ENCODE measurements at places on chromosomes 12 and 14.
A peak's percentile ranks its signal among the peaks of the same experiment; 100 is the strongest.

DNA sequence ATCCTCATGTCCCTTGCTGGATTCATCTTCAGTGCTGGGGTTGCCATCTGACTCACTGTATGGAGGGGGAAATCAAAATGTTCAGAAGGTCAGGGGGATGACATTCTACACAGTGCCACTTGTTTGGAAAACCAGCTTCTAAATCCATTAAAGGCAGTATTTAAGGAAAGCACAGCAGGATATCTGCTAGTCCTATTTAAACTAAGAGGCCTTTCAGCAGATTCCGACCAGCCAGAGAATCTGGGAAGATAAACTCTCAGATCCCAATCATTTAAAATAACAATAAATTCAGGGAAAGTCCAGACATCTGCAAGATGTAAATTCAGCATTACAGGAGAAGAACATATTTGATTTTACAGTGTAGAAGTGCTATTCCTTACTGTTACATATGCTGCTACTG, 3.8 kb downstream of the SIX4 start:
- DNase-seq = peak; percentile 26

GRCh38 chr12:55982319-55982936, 8.6 kb downstream of the RAB5B start:
- no peak for DNase-seq

- no peak for DNase-seq
These were observed 1.7 kb upstream of the LHX5 start for GRCh38 chr12:113473400-113473799.

- DNase-seq = no peak
These were observed 25.2 kb upstream of the PPP1R13B start for GRCh38 chr14:103872481-103873113.

GRCh38 chr12:42094277-42094676, 50.4 kb downstream of the GXYLT1 start:
- DNase-seq = peak; percentile 77

DNA sequence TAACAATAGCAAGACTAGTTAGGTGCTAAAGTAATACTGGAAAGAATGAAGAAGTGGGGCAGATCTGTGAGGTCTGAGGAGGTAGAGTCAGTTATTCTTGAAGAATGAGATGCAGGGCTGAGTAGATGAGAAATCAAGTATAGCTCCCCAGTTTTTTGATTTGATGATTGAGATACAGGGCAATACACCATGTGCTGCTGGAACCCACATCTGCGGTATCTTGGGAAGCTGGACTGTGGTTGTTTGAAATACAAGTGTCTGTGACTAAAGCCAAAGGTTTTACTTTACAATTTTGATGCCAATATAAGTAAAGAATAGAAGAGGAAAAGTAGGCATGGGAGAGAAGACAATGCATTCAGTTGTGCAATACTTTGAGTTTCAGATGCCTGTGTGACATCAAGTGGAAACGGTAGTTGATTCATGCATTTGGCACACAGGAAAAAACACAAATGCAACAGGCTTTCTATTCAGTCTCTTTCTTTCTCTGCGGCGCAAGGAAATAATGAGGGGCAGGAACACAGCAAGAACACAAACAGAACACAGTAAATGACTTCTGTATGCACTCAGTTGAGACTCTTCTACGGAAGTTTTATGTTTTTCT, 190.2 kb upstream of the SLC38A2 start:
- DNase-seq = peak; percentile 86

DNA sequence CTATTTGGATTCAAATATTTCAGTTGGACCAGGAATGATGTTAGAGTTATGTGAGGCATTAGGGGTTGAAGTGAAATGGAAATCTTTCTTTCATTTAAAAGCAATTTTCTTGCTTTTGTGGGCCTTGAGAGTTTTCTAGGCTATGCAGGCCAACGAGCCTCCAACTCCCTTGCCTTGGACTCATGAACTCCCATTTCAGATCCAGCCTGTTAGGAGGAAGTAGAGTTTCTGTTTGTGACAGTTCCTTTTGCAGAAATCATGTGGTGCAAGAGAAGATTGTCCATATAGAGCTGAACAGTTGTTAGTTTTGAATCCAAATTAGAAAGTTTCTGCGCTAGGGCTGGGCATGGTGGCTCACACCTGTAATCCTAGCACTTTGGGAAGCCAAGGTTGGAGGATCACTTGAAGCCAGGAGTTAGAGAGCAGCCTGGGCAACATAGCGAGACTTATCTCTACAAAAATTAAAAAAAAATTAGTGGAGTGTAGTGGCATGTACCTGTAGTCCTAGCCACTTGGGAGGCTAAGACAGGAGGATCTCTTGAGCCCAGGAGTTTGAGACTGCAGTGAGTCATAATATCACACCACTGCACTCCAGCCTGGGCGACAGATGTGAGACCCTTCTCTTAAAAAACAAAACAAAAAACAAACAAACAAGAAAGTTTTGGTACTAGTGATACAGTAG, 47.3 kb upstream of the MED13L start:
- DNase-seq = no peak

DNA sequence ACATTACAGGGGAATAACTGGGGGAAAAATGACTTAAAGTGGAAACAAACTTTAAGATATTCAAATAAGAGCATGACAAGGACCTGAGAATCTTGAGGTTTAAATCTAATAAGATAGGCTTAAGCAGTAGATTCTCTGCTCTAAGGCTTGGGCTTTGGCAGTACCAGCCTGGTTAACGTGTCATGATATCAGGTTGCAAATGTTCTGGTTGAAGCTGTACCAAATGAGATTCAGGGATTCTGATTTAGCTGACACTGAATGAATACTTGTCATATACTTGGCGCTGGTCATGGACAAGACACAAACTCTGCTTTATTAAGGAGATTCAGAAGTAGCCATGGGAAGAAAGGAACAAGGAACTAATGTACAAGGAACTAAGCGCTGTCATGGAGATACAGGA, 6.1 kb downstream of the TCP11L2 start:
- no peak for DNase-seq

GRCh38 chr14:103749452-103749851, 33.8 kb downstream of the ZFYVE21 start:
- peak; percentile 30 for DNase-seq

DNA sequence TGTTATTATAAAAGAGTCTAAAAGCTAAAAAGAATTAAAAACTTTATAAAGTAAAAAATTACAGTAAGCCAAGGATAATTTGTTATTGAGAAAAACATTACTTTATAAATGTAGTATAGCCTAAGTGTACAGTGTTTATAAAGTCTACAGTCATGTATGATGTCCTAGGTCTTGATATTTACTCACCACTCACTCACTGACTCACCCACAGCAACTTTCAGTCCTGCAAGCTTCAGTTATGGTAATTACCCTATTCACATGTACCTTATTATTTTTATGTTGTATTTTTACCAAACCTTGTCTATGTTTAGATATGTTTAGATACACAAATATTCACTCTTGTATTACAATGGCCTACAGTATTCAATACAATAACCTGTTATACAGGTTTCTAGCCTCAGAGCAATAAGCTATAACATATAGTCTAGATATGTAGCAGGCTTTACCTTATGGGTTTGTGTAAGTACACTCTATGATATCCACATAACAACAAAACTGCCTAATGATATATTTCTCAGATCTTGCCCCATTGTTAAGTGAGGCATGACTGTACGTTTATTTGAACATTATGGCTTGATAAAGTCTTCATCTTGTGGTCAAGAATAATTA, 113.7 kb upstream of the KITLG start:
- peak; percentile 12 for DNase-seq

DNA sequence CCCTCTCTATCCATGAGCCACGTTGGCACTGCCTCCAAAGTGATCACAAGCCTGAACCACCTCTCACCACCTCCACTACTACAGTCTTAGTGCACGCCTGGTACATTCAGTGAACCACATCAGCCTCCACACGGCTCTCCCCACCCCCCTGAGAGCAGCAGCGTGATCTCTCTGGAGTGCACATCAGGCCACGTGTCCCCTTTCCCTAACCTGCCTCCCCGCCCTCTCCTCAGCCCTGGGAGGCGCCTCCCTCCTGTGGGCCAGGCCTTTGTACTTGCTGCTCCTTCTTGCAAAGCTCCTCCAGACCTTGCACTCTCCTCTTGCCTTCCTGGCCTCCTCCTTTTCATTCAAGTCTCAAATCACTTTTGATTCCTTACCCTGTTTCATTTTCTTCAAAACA, 49.8 kb downstream of the SLC6A12 start:
- no peak for DNase-seq

- DNase-seq = no peak
These were observed 129.5 kb downstream of the STXBP6 start for GRCh38 chr14:24920265-24921075.

DNA sequence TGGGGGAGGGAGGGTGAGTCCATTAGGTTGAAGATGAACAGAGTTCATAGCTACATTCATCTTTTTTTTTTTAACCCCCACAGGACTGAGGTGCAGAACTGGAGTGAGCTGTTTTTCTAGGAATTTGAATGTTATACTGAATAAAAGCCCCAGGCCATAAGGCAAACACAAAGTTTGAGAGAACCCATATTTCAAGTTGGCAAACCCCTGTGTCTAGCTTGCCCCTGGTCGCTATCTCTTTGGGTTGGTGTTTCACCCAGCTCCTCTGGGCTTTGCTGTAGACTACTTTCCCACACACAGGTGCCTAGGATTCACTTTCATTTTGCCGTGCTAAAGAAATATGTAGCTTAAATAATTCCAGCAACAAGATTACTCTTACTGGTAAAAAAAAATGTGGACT, 5.2 kb upstream of the LMO3 start:
- no peak for DNase-seq

DNA sequence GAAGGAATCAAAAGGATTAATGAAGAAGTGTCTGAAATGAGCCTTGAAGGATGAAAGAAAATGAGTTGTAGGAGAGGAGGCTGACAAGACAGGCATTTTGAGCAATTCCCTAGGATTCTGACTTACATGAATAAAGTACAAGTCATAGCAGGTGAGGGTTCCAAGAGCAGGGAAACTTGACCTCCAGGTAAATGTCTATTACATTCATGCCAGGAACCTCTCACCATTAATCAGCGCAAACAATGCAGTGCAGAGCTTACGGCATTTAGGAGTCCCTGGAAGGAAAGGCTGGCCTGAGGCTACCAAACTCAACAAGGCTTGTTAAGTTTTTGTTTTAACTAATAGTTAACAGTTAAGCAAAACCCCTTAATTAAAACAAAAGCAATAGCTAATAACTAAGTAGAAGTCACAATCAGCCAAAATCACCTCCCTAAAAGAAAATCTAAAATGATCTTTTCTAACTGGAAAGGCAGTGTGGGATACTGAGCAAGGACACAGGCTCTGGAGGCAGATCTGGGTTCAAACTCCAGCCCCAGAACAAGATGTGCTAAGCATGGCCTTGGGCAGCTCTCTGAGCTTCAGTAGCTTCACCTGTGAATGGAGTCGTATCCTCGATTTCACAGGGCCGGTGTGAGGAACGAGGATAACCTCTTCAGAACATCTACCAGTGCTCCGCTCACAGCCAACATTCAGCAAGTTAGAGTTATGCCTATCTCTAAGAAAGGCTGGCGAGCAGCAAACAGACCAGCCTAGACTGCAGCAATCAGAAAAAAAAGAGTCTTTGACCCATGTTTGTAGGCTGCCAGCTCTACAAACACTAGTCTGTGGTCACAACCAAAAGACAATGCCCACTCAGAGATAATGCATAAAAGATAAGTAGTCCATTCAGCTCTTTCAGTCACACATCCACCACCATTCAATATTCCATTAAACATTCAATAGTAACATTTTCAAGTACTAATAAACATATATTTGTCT, 16.9 kb downstream of the PPTC7 start:
- DNase-seq = no peak

- no peak for DNase-seq
These were observed 42.2 kb downstream of the CSRP2 start for GRCh38 chr12:76836633-76837032.

GRCh38 chr12:120183211-120183631, 11.3 kb downstream of the GCN1 start:
- peak; percentile 56 for DNase-seq

DNA sequence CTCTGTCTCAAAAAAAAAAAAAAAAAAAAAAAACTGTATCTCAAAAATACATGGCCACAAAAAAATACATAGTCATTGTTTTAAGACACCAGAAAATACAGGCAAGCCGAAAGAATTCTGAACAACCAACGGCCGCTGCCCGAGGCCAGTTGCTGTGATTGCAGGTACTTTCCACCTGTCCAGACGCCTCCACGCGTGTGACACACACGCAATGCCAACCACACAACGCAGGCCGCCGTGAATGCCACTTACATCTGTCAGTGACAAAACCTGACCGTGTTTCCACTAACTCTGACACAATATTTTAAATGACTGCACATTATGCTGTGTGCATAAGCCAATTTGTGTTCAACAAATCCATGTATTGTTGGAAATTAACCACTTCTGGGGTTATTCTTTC, 22.4 kb upstream of the INF2 start:
- no peak for DNase-seq
